ENCODE measurements at places on chromosomes 13 and 19. TPM values are rescaled to one million over a fixed set of nuclear protein-coding genes. Genes with fewer than 3 reads are reported as not detected.

DNA sequence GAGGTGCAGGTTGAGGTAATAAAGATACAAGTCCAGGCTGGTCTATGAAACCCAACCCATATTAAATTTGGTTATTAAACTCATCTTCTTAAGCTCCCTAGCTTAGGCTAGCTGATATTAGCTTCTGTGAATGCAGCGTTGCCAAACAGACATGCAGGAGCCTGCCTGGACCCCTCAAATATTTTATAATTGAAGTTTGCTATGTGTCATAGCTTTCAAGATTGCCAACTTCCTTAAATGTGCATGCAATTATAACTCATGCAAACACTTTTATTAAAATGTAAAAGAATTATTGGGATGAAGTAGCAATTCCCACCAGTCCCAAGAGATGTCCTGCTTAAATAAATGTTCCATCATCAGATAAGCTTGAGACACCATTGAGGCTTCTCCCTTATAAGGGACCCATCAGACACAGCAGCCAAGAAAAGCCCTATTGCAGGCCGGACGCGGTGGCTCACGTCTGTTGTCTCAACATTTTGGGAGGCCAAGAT is 51.3 kb downstream of the MBNL2 start:
- DNase-seq, result no peak

- no peak for DNase-seq
Observed at GRCh38 chr13:99355267-99356011, 48.2 kb upstream of the GPR183 start.

- DNase-seq, result no peak
Observed at GRCh38 chr13:109309625-109310363, 476.6 kb downstream of the IRS2 start.

Gene FCER2
- total RNA-seq, result 0.15 TPM

Gene PLIN5
- total RNA-seq, result 0.64 TPM
